ENCODE measurements at places on chromosomes 6 and 20. TPM values are rescaled to one million over a fixed set of nuclear protein-coding genes. Genes with fewer than 3 reads are reported as not detected.

- DNase-seq: no peak
Observed at GRCh38 chr6:13624871-13625288, 9.7 kb downstream of the NOL7 start.

DNA sequence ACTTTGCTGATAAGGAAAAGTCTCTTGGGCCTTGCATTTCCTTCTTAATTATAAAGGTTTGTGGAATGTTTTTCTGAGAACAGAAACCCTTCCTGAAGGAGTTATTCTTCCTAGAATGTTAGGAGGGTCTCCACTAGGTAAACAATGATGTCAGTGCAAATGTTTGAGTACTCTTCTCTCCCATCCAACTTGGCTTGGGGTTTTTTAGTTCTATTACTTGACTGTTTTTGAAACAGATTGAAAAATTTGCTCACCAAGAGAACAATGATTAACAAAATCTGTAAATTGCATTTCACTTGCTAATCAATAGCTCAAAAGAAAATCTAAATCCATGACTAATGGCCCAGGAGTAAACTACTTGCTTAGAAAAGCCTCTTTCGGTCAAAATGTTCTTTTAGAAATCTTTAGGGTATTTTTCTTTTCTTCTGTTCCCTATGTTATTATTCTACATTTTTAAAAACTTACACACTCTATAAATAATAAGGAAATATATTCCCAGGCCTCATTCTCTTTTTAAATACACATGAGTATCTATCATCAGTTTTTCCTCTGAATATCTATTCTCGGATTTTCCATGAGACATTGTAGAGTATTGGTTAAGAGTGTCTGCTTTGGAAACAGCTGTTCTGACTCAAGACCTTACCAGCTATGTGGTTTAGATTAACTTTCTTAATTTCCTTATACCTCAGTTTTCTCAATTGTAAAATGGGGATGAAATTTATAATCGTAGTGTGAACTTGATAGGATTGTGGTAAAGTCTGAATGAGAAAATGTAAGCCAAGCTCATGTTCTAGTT is 234.2 kb upstream of the CITED2 start:
- DNase-seq: no peak

GRCh38 chr20:16752082-16752481 is 3.9 kb downstream of the OTOR start:
- no peak for DNase-seq

DNA sequence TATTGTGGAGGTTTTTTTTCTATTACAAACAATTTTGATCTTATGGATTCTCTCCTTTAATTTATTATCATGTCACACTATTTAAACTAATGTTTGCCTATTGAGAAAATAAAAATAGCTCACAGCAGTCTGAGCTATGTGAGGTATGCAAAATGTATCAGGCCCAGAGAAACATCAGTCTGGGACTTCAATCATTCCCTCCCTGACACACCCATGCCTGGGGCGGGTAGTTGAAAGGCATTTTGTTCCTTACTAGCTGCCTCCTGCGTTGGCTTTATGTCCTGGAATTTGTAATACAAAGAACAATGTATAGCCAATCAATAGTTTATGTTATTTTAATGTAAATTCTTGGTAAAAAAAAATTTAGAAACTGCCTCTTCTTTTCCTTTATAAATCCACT is 403.3 kb downstream of the EPM2A start:
- DNase-seq: no peak

OPRL1 gene
- 0.32 TPM for total RNA-seq

DNA sequence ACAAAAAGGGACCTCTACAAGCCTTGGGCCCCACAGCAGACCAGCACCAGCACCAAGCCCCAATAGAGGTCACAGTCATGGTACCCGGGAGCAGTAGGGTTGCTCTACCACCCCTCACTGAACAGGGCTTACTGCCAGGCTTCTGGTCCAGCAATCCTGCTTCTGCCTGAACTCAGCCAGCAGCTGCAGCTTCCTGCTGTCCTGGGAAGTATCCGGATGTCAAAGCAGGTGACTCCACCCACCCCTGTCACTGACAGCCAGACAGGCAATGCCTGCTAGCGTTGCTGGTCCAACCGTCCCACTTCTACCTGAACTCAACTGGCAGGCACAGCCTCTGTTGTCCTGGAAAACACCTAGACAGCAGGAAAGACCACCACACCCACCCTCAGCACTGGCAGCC is 47.0 kb upstream of the PCSK2 start:
- DNase-seq: no peak

All from transverse colon (tissue), 4 donors.